ENCODE measurements at places on chromosomes 16 and 17.

DNA sequence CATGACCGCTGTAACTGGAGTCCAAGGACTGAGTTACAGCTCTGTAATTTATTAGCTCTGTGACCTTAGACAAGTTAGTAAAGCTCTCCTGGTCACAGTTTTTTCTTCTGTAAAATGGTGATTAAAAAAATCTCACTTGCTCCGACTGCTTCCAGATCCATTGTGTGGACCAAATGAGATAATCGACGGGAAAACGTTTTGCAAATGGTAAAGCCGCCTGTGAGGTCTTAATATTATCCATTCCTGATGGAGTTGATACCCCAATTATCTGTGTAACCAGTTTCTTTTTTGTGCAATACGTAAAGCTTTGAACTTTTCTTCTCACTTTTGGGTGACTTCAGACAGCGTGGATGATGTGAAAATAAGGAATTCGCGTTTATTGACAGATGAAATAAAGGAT lies 422.9 kb downstream of the UTP18 start:
- DNase-seq: no peak

- no peak for DNase-seq
Observed at GRCh38 chr16:922051-922450, 48.7 kb downstream of the LMF1 start.

- DNase-seq: no peak
Observed at GRCh38 chr17:8237175-8237574, 10.7 kb downstream of the CTC1 start.

DNA sequence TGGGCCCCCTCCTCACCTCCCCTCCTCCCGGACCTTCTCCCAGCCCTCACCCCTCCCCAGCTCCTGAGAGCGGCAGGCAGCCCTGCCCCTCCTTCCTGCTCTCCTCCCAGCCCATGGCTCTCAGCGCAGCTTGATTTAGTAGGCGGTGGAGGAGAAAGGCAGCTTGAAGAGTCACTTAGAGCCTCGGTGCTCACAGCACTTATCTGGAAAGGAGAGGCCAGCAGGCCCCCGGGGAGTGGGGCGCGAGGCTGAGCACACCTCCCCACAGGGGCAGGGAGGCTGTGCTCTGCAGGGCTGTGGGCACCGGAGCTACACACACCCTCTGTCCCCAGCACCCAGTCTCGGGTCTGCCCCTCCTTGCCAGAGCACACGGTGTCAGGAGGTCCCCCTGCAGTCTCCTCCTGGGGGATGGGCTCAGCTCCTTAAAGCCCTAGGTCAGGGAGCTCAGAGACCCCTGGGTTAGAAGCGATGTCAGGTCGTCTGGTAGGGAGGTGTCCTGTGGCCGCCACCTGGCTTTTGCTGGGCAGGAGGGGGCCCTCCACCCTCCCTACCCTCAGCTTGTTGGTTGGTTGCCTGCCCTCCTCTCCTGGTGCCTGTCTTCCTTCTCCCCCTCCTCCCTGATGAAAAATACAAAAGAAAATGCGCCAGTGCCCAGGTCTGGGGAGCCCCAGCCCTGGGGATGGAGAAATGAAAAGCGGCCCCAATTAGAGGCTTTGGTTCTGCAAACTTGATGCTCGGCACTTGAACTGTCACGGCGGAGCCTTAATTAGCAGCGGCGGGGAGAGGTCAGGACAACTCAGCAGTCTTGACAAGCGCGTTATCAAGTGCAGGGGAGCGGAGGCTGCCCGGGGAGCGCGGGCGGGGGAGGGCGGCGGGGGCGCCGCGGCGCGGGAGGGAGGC lies 151.1 kb upstream of the GSE1 start:
- no peak for DNase-seq

- DNase-seq: no peak
Observed at GRCh38 chr16:12480286-12480685, 323.4 kb downstream of the CPPED1 start.

GRCh38 chr17:37530420-37530819 lies 40.7 kb downstream of the DUSP14 start:
- no peak for DNase-seq

- no peak for DNase-seq
Observed at GRCh38 chr16:84332975-84333684, 35.2 kb upstream of the ATP2C2 start.

- no peak for DNase-seq
Observed at GRCh38 chr16:88651989-88652761, 1.3 kb upstream of the CYBA start.

DNA sequence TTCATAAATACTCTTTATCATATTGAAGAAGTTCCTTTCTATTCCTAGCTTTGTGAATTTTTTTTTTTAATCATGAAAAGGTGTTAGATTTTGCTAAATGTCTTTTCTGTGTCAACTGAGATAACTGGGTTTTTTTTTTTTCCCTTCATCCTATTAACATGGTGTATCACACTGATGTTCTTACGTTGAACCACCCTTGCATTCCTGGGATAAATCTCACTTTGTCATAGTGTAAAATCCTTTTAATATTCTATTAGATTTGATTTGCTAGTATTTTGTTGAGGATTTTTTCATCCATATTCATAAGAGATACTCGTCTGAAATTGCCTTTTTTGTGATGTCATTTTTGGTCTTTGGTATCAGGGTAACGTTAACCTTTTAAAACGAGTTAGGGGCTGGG lies 49.2 kb downstream of the CHCT1 start:
- DNase-seq: no peak

GRCh38 chr17:37177254-37177870 lies 198.4 kb upstream of the C17orf78 start:
- no peak for DNase-seq

DNA sequence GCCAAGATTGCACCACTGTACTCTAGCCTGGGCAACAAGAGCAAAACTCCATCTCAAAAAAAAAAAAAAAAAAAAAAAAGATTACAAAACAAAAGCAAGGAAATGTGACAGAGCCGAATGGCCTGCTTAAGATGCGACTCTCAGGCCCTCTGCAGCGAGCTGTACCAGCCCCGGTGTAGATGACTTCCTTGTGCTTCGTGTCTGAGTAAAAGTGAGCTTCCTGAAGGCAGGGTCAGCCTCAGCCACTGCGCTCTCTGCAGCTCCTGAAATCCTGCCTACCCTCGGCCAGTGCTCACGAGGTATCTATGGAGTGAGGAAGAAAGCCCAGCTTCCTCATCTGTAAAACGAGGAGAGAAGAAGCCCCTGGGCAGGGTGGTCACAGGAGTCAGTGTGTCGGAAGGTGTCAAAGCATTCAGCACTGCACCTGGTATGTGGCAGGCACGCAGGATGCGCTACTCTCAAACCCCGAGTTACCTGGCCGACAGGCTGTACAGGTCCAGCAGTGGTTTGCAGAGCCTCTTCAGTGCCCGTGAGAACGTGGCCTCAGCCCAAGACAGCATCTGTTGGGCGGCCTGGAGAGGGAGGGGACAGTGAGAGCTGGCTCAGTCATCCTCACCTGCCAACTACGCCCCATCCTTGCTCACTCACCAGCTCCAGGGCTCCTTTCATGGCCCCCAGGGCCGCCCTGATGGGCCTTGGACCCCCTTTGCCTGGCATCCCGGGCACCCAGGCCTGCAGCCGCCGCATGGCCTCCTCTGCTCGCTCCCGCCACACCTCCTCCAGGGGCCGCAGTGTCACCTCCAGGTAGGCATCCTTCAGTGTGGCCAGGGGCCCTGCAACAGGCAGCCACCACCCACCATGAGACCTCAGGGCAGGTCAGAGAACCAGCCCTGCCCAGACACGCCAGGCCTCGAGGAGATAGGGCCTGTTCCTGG lies 44.6 kb downstream of the RMI2 start:
- DNase-seq: no peak

- no peak for DNase-seq
Observed at GRCh38 chr16:15961060-15961511, 11.7 kb downstream of the ABCC1 start.

GRCh38 chr17:29905086-29905878 lies 24.7 kb downstream of the SSH2 start:
- no peak for DNase-seq

GRCh38 chr17:78132767-78133178 lies 2.2 kb downstream of the TMC8 start:
- no peak for DNase-seq

DNA sequence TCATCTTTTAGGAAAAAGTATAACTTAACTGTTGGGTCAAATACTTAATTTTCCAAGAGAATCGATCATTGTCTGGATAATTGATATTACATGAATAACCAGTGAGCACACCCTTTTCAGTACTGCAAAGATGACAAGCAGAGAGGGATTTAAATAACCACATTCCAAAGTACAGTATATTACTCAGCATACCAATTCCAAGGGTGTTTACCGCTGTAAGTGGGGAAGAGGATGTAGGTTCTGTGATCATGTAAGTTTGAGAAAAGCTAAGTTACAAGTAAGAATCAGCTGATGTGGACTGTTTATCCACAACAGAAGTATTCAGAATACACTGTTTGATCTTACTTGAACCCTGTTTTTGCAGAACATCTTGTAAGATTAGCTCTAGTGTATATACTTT lies 6.1 kb downstream of the GDE1 start:
- DNase-seq: no peak

- no peak for DNase-seq
Observed at GRCh38 chr16:72769876-72770275, 278.1 kb downstream of the ZFHX3 start.

- no peak for DNase-seq
Observed at GRCh38 chr17:8994319-8994718, 27.0 kb upstream of the NTN1 start.

- no peak for DNase-seq
Observed at GRCh38 chr16:71484006-71484893, 4.9 kb downstream of the ZNF19 start.

- DNase-seq: no peak
Observed at GRCh38 chr17:37518826-37519225, 29.1 kb downstream of the DUSP14 start.

DNA sequence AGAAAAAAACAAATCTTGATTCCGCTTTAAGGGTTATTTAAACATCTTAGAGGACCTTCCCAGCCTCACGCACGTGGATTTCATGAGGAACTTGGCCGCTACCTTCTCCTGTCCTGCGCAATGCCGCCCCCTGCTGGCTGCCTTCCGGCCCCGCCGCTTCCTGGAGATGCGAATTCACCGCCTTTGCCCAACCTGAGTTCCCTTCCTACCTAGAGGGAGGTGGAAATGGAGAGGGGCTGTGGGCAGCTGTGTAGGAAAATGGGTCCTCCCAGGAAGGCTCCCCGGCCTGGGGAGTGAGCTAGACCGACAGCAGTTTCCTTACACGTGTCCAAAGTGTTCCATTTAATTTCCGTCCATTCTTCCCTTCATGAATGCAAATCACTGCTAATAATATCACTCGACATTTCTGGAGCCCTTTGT lies 1.0 kb upstream of the ABCC12 start:
- no peak for DNase-seq
